T-helper 1 cell (primary cell): ENCODE measurements at places on chromosomes 1 and 21.

DNA sequence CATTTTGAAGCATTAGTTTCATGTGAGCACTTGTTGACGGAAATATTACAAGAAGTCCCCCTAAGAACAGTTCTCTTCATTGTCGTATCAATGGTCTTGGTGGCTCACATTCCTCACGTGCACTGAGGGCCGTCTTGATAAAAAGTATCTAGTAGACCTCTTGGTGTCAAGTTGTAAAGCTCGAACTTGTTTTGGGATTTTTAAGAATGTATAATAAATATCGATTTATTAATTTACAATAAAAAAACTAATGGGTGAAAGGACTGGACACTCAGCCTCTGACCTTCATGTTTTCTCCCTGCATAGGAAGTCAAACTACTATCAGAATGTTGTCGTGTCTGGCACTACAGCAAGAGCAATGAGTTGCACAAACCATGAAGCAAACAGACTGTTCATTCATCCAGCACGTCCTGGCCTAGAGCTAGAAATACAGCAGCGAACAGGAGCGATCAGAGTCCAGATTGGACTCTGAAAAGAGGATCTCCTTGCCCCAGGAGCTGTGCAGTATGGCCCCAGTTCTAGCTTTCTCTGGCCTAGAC, 319.2 kb downstream of the SMYD3 start:
- DNase-seq, result no peak

DNA sequence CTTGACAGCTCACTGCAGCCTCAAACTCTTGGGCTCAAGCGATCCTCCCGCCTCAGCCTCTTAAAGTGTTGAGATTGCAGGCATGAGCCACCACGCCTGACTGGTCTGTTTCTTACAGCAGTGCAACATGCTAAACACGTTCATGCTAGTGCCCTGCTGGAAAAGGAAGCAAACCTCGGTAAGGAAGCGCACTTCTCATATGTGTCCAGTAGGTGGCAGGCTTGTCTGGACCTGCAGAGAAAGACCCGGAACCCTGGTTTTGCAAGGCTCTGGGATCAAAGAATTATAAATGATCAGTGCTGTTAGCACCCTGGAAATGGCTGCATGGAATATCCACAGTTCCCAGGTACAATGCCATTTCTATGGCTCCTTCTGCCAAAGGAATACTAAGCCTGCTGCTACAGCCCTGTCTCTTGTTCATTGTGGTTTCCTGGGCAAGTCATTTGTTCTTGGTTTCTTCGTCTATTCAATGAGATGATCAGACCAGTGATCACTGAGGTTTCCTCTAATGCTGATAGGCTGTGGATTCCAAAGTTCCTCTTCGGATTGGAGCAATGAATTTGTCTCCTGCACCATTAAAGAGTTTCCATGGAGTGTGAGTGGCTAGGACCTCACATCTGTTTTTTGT, 15.9 kb downstream of the RNU5D-1 start:
- DNase-seq, result peak; percentile 59

DNA sequence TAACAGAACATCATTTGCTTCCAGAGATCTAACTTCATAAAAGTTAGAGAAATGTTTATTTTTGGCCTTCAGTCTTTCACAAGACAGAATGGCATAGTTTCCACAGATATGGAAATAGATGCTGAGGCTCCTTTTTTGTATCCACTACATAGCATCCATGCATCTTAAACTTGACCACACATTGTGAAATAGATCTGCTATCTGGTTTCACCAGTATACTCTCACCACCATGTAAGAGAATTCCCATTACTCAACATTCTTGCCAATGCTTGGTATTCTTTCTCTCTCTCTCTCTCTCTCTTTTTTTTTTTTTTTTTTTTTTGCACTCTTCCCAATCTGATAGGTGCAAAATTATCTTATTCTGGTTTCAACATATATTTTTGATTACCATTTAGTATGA, 52.1 kb upstream of the PRMT6 start:
- no peak for DNase-seq

GRCh38 chr1:182198006-182198605, 136.6 kb upstream of the ZNF648 start:
- DNase-seq, result peak; percentile 4

DNA sequence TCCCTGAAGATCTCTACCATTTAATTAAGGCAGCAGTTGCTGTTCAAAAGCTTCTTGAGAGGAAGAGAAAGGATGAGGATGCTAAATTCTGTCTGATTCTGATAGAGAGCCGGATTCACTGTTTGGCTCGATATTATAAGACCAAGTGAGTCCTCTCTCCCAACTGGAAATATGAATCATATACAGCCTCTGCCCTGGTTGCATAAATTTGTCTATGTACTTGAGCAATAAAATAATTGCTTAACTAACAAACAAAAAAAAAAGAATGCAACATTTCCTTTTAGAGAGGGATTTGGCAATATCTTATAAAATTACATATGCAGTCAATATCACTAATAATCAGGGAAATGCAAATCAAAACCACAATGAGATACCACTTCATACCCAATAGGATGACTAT, 26.8 kb downstream of the ALDH9A1 start:
- DNase-seq, result no peak

- DNase-seq, result no peak
These were observed 52.1 kb downstream of the SLC35D1 start for GRCh38 chr1:67001682-67002425.

GRCh38 chr1:59978511-59978910, 51.9 kb upstream of the CYP2J2 start:
- no peak for DNase-seq

DNA sequence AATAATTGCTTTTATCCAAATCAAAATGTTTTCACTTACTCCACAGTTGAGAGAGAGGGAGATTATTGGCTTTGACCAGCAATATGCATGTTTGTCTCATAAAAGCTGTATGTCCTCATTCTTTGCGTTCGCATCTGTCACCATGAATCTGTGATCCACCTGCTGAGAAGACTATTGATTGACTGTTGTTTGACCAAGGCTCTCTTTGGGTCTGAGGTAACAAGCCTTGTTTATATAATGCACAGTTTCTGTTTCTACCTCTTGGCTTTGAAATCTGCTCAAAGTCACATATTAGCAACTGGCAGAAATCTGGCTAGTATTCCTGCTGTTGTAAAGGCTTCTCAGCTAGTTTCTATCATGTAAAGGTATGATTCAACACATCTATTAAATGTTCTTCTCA, 157.0 kb downstream of the LYPLAL1 start:
- no peak for DNase-seq

- no peak for DNase-seq
These were observed 4.3 kb upstream of the MFAP2 start for GRCh38 chr1:16984717-16985116.

GRCh38 chr1:236868625-236869467, 73.8 kb downstream of the MTR start:
- DNase-seq, result peak; percentile 65

- DNase-seq, result no peak
These were observed 5.1 kb upstream of the LHX9 start for GRCh38 chr1:197911857-197912696.

DNA sequence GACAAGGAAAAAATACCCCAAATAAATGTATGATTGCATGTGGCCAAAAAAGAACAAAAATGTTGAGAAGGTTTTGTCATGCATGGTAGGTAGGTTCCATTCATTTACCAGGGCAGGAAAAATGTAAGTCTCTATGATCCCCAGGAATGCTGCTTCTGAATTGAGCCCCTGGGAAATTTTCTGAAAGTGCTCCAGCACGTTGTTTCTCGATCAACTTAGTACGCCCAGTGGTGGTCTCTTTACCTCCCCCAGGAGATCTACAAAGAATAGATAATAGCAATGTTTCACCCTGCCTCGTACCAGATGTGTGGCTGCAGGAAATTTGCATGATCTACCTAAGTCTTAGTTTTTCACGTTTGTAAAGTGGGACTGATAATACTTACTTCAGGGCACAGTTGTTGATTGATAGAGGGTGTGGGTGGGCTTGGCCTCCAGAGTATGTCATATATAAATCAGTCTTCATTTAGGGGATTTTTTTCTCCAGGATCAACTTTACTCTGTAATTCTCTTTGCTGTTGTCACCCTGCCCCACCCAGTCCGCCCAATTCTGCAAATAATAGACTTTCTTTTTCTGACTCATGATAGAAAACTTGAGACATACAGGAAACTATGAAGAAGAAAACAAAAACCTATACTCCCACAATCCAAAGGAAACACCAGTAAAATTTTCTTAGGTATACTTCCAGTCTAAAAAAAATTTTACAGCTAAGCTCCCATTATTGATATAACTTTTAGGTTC, 462.0 kb upstream of the RUNX1 start:
- no peak for DNase-seq

DNA sequence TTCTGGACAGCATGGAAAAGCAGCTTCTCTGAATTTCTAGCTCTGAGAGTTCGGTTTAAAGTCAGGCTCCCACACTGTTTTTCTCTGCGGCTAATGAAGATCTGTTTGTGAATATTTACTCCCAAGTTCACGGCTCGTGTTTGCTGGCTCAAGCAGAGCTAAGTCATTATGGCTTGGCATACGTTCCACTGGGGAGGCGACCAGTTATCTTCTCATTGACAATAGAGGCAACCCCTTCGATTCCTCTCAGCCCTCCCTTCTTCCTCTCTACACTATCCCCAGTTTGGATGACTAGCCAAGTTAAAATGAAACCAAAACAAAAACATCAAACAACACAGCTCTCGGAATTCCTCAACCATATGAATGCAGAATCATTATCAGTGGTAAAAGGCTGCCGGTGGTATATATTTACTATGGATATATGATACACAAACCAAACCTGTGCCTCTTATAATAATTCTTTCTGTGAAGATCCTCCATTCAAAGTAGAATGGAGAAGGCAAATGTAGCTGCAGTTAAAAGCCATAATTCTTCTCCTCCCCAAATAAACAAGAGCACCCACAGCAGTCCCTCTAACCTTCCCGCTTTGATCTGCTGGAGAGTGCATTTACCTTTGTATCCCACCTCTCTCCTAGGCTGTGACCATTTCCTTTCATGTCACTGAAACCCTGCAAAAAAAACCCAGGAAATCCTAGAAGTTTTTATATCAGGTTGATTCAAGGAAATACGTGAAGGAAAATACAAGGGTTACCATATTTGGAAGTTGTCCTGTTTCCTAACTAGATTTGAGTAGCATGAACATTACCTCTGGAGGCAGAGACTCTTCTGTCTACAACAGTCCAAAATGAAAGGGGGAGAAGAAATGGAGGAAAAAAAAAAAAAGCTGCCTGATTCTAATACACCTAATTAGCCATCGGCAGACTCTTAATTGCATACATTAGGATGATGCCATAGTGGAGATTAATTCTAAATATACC, 108.3 kb upstream of the USH2A start:
- no peak for DNase-seq

DNA sequence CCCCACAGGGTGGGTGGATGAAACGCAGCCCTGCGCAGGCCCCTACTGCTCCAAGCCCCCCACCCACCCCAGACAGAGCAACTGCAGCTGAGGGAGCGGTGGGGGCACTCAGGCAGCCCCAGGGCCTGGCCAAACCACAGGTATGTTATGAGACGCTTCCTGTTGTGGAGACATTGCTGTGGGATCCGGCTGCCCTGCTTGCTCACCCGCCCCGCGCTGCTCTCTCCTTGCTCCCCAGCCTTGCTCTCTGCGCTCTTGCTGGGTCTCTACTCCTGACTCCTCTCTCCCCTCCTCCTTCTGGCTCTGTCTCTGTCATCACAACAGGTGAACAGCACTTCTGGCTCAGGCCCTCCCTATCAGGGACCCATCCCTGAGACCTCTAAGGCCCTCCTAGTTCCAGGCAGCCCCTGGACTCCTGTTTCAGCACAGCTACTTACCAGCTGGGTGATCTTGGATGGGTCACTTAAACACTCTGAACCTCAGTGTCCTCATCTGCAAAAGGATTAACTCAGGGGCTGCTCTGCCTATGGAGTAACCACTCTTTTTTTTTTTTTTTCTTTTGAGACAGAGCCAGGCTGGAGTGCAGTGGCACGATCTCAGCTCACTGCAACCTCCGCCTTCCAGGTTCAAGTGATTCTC, 15.9 kb downstream of the COL8A2 start:
- DNase-seq, result no peak

DNA sequence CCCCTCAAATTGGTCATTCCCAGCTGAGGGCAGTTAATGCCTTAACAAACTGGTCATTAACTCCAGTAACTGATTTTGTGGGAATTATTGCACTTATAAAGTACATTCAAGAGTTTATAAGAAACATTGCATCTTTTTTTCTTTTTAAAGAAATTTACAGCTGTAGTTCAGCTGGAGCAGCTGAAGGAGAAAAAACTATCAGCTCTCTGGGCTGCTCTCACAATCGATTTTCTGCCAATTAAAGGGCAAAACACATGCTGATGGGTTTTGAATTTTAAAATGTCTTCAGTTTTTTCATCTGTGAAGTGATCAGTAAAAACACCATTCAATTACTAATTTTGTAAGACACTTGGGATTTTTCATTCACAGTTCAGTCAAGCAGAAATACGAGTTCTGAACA, 74.7 kb downstream of the KIFAP3 start:
- no peak for DNase-seq

GRCh38 chr1:160207118-160207650, 2.0 kb downstream of the PEA15 start:
- DNase-seq, result no peak

- DNase-seq, result no peak
These were observed 19.5 kb downstream of the FAAH start for GRCh38 chr1:46413596-46413985.

DNA sequence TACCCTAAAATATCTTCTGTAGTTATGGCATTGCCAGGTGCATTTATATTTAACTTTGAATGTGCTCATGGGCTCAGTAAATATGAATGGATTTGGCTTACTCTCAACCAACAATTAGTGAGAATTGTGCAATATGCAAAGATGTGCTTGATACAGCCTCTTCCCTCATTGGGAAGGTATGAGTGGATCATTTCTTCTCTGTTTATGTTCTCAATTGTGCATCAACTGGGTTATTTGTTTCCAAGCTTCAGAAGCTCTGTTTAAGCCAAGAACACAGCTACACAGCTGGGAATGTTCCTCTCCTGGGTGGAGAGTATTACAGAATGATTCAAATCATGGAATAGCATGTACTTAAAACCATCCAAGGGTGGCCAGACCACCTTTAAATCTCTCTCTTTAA, 17.6 kb upstream of the MAP1LC3C start:
- no peak for DNase-seq

- DNase-seq, result no peak
These were observed 13.3 kb upstream of the TFF1 start for GRCh38 chr21:42379426-42380215.

DNA sequence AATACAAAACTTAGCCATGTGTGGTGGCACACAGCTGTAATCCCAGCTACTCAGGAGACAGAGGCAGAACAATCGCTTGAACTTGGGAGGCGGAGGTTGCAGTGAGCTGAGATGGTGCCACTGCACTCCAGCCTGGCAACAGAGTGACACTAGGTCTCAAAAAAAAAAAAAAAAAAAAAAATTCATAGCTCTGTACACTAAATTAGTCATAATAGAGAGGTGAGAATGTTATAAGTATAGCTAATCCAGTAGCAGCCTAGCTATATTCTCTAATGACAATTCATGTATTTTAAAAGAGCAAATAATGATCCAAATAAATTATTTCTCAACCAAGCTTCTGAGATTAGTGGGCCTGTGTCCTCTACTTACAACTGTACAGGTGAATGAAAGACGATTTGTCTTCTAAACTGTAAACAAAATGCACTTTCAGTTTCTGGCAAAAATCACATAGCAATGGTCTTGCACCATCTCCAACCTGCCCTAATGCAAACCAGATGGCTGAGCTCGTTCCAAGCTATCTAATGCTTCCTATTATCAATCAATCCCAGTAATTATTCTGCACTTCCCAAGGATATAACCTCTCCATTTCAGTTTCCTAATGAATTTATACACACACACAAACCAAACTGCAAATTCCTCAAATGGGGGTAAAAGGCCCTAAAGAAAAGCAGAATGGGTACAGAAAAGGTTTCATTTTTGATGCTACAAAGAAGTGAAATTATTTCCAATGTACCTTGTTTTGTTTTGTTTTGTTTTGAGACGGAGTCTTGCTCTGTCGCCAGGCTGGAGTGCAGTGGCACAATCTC, 56.5 kb downstream of the GATAD2B start:
- no peak for DNase-seq
